ENCODE measurements at places on chromosomes 11 and 22.
A peak's percentile ranks its signal among the peaks of the same experiment; 100 is the strongest.

DNA sequence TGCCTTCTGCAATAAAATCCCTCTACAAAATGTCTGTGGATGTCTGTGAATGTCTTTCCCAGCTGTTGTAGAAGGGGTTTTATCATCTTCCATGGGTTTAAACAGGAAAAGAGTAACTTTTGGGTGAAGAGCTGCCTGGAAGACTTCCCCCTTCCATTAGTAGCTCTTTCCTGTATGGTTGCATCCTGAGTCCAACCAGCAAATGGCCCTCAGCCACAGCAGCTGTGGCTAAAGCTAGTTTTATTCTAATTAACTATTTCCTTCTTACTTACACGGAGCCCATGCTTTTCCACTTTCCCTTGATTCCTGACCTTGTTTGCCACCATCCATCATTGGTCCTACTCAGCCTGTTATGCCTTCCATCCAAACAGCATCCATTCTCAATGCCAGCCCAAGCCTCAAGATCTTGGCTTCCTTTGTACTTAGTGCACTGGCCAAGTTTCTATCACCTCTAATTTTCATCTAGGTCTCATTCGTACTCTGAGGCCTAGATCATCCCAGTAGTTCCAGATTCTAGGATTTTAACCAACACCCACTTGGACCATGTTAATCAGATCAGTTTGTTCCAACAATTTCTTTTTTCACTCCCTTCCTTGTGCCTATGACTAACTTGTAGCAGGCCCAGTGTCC lies 41.5 kb upstream of the CADM1 start:
- DNase-seq, result no peak

GRCh38 chr22:44425694-44426045 lies 72.4 kb downstream of the RTL6 start:
- DNase-seq, result no peak

- DNase-seq, result no peak
These were observed 64.6 kb downstream of the EXT2 start for GRCh38 chr11:44159848-44160721.

- DNase-seq, result no peak
These were observed 58.3 kb downstream of the CD44 start for GRCh38 chr11:35197292-35197691.

GRCh38 chr11:9385327-9385899 lies 961 bp downstream of the IPO7 start:
- DNase-seq, result no peak

GRCh38 chr22:24087071-24087795 lies 76.1 kb downstream of the CABIN1 start:
- DNase-seq, result no peak

GRCh38 chr11:106088896-106089295 lies 11.4 kb downstream of the AASDHPPT start:
- no peak for DNase-seq

DNA sequence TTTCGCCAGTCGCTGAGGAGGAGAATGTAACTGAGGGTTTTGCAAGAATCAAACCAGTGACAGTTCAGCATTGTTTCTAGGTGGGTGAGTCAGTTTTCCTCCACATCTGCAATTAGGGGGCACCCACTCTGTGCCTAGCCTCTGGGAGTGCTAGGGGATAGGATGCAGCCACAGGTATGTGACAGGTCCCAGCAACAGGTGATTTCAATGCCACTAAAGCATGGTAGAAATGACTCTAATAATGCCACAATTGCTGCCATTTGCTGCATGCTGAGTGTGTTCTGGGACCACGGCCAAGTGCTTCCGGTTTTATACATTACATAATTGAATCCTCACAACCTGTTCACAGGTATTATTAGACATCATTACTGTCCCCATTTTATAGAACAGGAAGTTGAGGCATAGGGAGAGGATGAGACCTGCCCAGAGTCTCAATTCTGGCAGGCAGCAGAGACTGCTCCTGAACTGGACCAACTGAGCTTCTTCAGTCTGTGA lies 556 bp downstream of the CRYBB2 start:
- DNase-seq, result no peak

GRCh38 chr11:117176186-117176585 lies 2.4 kb upstream of the SIDT2 start:
- no peak for DNase-seq

GRCh38 chr22:20020533-20021195 lies at the start of gene TANGO2:
TSS of gene TANGO2 (plus strand) at chr22:20021110. CDS start at chr22:20036799, 15,689 bp downstream.
- peak; percentile 74 for DNase-seq
